ENCODE measurements at places on chromosomes 2 and 18. TPM values are rescaled to one million over a fixed set of nuclear protein-coding genes. Genes with fewer than 3 reads are reported as not detected.
A peak's percentile ranks its signal among the peaks of the same experiment; 100 is the strongest.

Gene REG3A
- polyA plus RNA-seq, result not detected

Gene PROC
- 0.10 TPM for polyA plus RNA-seq

Gene ZNF385B
- 0.16 TPM for polyA plus RNA-seq

Gene IAH1
- polyA plus RNA-seq, result 133 TPM

Gene RNU2-63P
- polyA plus RNA-seq, result not detected

Gene FOXD4L1
- 0.13 TPM for polyA plus RNA-seq

Gene RBM45
- polyA plus RNA-seq, result 7.0 TPM

Gene GCA
- 12.2 TPM for polyA plus RNA-seq

Gene COL4A3
- polyA plus RNA-seq, result not detected

Gene PTPRM
- 16.0 TPM for polyA plus RNA-seq

Gene ARHGAP15
- polyA plus RNA-seq, result not detected

Gene NT5C1B
- polyA plus RNA-seq, result not detected

Gene CCDC68
- polyA plus RNA-seq, result not detected

- no peak for DNase-seq
These were observed 76.0 kb downstream of the CBLN2 start for GRCh38 chr18:72468021-72468710.

DNA sequence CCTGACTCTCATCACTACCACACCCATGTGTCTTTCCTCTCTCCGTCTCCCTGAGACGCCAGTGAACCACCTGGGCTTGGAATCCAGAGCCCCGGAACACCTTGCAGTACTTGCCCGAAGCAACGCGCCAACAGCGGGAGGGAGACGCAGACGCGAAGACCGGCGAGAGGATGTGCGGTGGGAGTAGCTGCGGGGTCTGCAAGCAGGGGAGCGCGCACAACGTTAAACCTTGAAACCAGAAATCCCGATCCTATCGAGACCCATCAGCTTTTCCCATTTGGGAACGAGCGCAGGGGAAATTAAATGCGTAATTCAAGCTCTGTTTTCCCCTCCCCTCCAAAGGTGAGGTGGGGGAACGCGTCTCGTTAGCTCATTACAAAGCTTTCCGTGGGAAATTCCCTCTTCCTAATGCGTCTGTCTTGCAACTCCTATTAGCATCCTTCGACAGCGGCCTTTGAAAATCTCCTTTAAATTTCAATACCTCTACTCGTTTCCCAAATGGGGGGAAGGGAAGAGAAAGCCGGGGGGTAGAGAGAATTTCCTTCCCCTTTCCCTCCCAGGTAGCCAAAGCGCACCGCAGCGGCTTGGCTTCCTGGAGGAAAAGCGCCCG is 421 bp upstream of the CNTNAP5 start:
- peak; percentile 43 for DNase-seq

DNA sequence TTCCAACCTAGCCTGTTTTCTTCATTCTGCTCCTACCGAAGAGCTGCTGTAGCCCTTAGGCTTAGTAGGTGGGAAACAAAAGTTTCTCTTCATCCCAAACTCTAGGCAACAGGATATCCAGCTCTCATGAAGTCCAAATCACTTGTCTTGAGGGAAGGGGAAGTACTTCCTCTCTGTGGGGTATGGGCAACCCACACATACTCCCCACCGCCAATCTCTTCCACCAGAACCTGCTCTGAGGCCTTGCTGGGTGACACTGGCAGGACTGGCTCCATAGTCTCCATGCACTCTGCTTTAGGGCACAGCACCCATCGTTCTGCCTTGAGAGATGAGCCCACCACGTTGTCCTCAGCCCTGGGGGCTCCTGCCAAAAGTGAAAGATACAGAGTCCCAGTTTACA is 173.0 kb downstream of the NCK2 start:
- DNase-seq, result no peak

DNA sequence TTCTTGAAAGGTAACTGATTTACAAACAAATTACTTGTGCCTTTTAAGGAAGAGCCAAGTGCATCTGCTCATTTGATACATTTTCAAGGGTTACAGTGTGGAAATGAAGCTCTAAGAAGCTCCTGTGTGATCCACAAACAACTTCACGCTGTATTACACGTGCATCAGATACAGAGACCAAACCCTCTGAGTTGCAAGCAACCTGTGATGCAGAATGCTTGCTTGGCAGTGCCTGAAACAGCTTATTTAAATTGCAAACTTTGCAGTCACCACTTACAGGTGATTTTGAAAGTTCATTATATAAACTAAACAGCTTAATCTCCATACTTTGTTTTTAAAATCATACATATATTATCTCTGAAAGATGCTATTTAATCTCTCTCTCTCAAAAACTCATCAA is 50.1 kb downstream of the ZEB2 start:
- no peak for DNase-seq

- DNase-seq, result no peak
These were observed 259.1 kb downstream of the FBXO15 start for GRCh38 chr18:73888565-73888964.

GRCh38 chr2:225207471-225207870 is 165.2 kb upstream of the DOCK10 start:
- no peak for DNase-seq

GRCh38 chr2:100256416-100256815 is 65.9 kb downstream of the LONRF2 start:
- DNase-seq, result peak; percentile 37

DNA sequence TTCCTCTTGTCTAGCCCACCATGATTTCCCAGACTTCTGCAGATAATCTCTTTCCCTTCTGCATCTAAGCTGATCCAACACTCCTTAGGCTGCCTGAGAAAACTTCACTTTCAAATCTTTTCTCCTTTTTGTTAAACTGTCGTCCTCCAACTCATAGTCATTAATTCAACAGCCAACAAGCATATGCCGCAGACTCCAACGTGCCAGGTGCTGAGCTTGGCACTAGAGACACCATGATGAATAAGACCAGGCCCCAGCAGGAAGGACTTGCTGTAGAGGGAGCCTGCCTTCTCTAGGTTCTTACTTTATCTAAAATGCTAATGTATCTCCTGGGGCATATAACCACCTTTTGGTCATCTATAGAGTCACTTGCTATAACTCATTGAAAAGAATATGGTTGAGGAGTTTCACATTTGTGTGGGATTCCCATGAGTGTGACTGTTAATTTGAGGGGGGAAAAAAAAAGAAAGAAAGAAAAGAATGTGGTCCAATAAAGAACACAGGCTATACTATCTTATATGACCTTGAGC is 51.0 kb downstream of the ANKRD44 start:
- no peak for DNase-seq

DNA sequence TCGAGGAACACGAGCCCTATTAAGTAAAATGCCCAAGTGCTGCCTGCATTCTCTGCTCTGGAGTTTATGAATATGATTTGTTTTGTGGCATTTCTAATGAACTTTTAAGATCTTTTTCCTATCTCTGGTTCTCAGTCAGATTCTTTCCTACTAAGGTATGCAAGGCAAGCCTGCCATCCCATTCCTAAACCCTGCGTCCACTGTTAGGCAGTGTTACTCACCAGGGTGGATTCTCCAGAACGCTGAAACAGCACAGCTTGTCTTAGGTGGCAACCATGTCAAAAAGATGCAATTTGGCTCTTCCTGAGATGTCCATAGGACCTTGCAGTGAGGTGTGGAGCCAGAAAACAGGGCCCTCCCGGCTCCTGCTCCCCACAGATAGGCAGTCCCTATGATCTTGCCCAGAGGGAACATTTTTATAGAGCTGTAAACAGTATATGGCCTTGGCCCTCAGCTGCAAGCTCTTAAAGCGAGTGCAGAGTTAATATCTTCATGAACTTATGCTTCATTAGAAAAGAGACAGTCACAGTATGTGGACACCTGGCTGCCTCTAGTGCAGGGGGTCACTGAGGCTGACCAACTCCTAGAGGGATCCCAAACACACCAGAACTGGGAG is 84.4 kb downstream of the TPGS2 start:
- no peak for DNase-seq

- no peak for DNase-seq
These were observed 25.6 kb upstream of the WIPF1 start for GRCh38 chr2:174623106-174623637.

DNA sequence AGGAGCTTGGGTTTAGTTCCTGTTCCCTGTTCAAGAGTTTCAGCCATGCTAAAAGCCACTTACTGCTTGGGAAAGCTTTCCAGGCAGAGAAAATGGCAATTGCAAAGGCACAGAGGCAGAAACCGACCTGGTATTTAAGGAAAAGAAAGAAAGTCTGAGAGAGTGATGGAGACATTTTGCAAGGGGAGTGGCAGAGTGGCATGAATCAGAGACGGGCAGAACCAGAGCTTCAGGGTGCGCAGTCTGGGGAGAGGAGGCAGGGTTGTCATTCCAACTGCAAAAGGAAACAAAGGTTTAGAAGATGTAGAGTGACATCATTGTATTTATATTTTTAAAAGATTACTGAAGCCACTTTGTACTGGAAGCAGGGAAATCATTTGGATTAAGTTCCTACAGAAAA is 14.9 kb upstream of the GNAL start:
- DNase-seq, result no peak

GRCh38 chr2:161782615-161783014 is 158.4 kb downstream of the SLC4A10 start:
- no peak for DNase-seq

- DNase-seq, result no peak
These were observed 249.8 kb downstream of the ANAPC1 start for GRCh38 chr2:111634050-111634794.

DNA sequence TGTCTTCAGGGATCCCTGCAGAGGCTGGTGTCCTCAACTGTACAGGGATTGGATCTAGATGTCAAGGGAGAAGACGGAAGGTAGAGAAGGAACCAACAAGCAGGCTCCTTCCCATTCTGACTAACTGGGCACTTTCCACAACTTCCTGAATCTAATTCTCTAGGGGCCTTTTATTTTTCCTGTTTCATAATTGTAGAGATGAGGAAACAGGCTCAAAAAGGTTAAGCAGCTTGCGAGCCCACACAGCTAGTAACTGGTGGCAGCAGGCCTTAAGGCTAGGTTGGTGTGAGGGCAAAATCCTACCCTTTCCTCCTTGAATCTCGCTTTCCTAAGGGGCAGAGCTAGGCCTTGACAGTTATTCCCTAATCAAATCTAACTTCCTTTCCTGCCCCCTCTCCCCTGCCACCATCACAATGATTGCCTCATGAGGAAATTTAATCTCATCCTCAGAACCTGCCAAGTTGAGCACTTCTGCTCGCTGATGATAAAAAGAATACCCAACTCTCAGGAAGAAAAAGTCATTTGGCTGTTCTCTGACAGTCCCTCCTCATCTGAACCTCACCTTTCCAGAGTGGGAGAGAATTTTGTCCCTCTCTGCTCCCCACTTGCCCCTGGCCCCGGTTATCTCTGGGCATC is 35.7 kb upstream of the POLE4 start:
- no peak for DNase-seq

GRCh38 chr2:165970663-165971062 is 17.1 kb upstream of the TTC21B start:
- no peak for DNase-seq

DNA sequence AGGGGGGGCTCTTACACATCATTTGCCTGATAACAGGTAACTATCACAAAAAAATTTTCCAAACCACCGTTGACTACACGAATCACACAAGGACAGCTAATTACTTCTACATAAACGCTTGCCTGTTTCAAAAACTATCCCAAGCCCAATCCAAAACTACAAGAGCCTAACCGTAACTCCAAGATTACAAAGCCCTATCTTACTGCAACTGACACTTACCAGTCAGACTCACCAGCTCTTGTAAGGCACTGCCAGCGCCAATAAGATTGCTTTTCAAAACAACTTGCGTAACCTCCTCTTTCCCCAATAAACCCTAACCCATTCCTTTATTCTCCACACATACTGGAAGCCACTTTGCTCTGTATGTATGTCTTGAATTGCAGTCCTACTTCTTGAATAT is 148.4 kb downstream of the NBAS start:
- DNase-seq, result no peak

GRCh38 chr2:233165895-233166661 is 85.4 kb upstream of the ATG16L1 start:
- peak; percentile 36 for DNase-seq

DNA sequence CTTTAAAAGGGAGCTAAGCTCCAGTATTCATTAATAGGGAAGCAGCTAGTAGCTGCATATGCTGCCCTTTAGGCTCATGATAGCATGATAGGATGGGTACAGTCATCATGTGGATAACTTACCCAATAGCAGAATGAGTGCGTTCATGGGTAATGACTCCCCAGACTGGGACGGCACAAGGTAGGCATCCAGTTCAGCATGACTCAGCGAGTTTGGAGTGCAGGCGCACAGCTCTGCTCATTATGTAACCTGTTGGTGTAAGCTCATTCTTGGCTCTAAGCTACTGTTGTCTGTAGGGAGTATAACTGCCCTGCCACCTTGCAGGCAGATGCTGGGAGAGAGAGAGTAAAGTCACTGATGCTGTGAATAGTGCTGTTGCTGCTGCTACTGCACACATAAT is 209.2 kb upstream of the SYT4 start:
- DNase-seq, result no peak

GRCh38 chr2:144156736-144157640 is 362.9 kb downstream of the ZEB2 start:
- no peak for DNase-seq

- DNase-seq, result no peak
These were observed 356.8 kb downstream of the NR4A2 start for GRCh38 chr2:155975734-155976133.
